ENCODE measurements at places on chromosomes 13 and 19.

DNA sequence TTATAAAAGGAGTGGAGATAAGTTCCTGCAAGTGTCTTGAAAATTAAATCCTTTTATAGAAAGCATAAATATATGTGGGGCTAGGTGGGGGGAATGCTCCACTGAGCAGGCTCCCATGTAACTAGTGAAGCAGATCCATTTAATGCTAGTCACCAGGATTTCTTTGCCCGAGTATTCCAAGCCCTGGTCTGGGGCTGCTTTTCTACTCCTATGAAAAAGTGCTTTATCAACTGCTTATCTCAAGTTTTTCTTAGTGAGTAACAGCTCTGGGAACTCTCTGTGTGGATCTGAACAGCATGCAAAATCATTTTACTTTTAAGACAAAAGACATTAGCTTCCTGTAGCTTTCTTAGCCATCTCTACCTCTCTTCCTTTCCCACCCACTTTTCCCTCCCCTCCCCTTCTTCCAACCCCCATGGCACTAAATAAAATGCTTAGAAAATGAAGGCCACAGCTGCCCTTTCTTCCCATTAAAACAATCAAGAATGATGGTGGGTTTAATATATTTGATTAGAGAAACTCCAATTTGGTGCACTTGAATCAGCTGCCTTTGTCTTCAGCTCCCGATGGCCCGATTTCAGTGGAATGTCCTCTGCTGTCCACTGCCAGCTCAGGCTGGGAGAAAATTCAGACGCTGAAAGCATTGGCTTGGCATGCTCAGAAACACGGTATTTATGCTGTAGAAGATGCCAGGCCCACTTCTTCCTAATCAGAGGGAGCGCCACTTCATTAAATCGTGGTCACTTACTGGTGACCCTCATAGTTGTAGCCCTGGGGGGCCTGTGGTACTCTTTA lies 475.1 kb downstream of the FOXO1 start:
- DNase-seq: no peak

GRCh38 chr13:59312776-59313175 lies 851.0 kb downstream of the DIAPH3 start:
- DNase-seq: no peak

GRCh38 chr19:31975461-31975860 lies 369.9 kb upstream of the ZNF507 start:
- DNase-seq: no peak

DNA sequence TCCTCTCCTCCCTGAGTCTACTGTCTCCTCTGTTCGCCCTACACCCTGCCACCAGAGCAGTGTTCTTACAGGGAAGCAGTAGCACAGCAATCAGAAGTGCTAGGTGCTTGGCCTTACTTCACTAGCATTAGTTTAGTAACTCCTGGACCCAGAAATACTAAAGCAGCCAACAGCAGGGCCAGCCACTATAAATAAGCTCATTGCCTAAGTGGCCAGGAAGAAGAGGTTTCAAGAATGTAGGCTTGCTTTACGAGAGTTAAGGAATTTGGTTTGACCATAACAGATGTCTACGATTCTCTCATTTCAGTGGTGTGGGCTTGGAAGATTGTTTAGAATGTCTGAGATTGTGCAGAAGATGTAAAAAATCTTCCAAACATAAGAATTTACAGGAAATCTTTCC lies 103.3 kb downstream of the ZAR1L start:
- DNase-seq: no peak

- DNase-seq: no peak
Measured at GRCh38 chr13:113357529-113357928, 6.4 kb downstream of the GRTP1 start.

DNA sequence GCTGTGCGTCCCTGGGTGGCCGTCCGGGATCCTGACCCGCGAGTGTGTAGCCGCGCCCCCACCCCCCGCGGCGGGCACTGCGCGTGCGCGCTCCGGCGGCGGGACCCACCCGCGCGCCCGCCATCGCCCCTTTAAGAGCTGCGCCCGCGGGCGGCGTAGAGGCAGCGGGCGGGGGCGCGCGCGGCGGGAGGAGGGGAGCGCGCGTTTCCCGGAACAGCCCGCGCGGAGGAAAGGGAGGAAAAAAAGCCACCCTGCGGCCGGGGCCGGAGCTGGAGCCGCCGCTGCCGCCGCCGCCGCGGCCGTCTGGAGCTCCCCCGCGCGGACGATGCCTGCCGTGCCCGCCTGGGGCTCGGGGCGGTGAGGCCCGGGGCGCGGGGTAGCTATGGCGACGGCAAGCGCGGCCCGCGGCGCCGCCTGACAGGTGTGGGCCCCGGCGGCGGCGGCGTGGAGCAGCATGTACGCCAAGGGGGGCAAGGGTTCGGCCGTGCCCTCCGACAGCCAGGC lies at the start of gene SSBP4:
SSBP4 (plus strand) TSS at position 204 of the 504 bp plus-strand sequence; CDS start at position 455, 251 bp downstream.
- DNase-seq: peak; percentile 71

DNA sequence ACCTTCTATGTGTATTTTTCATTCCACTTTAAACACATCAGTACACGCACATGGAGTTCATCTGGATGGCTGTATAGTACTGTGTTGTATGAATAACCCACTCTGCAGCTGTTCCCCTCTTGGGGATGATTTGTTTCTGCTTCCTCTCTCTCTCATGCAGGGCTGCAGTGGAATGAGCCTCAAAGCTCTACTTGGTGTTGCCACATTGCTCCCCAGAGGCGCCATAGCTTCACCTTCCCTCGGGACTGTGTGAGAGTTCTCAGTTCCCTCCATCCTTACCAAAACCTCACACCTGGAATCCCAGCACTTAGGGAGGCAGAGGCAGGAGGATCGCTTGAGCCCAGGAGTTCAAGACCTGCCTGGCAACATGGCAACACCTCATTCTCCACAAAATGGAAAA lies 28.4 kb upstream of the GPR183 start:
- no peak for DNase-seq

GRCh38 chr13:76293751-76294150 lies 592.5 kb downstream of the KCTD12 start:
- no peak for DNase-seq

DNA sequence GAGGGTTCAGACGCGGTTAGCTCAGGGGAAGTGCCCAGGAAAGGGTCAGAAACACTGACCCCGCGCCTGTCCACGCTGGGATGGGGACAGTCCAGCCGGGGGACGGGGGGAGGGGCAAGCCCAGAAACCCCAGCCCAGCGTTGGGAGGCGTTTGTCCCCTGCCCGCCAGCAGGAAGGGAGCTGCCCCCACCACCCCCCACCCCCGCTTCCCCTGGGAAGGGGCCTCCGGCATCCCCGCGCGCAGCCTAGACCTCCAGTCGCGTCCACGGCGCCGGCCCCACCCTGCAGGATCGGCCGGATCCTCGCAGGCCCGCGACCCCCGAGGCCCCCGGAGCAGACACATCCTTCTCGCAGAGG lies 277 bp downstream of the GIPC1 start:
- DNase-seq: peak; percentile 26

- no peak for DNase-seq
Measured at GRCh38 chr13:66689037-66689619, 541.0 kb downstream of the PCDH9 start.

GRCh38 chr13:34070544-34071303 lies 252.8 kb downstream of the RFC3 start:
- no peak for DNase-seq

GRCh38 chr19:5466814-5467291 lies 11.6 kb downstream of the ZNRF4 start:
- no peak for DNase-seq

DNA sequence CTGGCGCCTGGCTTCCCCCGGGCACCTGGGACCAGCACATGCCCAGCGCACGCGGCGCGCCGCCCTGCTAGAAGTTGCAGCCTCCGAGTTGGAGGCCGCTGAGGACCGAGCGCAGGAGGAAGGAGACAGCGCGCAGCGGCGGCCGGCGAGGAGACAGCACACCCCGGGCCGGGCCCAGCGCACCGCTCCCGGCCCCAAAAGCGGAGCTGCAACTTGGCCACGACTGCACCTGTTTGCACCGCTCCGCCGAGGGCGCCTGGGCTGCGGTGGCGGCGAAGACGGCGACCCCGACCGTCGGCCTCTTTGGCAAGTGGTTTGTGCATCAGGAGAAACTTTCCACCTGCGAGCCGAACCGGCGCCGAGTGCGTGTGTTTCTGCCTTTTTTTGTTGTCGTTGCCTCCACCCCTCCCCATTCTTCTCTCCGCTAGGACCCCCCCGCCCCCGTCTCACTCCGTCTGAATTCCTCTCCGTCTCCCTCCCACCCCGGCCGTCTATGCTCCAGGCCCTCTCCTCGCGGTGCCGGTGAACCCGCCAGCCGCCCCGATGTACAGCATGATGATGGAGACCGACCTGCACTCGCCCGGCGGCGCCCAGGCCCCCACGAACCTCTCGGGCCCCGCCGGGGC lies at the start of gene SOX1:
SOX1 (plus strand) TSS at position 34 of the 626 bp plus-strand sequence; CDS start at position 544, 510 bp downstream.
- no peak for DNase-seq

GRCh38 chr13:66888698-66889097 lies 341.4 kb downstream of the PCDH9 start:
- no peak for DNase-seq

DNA sequence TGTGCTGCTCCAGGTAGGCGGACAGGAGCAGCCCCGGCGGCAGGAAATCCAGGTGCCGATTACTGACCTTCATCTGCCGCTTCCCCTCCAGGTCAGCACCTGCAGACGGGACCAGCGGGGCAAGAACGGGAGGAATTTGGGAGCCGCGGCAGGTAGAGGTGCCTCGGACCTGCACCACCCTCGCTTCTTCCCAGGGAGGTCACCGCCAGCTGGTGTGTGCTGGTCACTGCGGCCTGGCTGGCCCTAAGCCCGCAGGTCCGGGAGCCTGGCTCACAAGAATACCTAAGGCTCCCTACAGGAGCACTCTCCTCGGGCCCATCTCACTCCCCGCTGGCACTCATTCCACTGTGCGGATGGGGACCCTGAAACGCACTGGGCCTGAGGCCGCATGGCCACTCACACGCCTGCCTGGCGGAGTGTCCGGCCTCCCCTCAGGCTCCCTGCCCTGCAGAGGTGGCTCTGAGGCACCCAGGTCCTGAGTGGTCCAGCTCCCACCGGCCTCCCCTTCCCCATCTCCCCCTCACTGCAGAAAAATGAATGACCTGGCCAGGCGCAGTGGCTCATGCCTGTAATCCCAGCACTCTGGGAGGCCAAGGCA lies 4.3 kb downstream of the RNU6-9 start:
- DNase-seq: no peak

GRCh38 chr13:46354156-46355087 lies 32.6 kb downstream of the RUBCNL start:
- DNase-seq: no peak

- no peak for DNase-seq
Measured at GRCh38 chr19:9075064-9075949, 11.6 kb upstream of the OR1M1 start.

DNA sequence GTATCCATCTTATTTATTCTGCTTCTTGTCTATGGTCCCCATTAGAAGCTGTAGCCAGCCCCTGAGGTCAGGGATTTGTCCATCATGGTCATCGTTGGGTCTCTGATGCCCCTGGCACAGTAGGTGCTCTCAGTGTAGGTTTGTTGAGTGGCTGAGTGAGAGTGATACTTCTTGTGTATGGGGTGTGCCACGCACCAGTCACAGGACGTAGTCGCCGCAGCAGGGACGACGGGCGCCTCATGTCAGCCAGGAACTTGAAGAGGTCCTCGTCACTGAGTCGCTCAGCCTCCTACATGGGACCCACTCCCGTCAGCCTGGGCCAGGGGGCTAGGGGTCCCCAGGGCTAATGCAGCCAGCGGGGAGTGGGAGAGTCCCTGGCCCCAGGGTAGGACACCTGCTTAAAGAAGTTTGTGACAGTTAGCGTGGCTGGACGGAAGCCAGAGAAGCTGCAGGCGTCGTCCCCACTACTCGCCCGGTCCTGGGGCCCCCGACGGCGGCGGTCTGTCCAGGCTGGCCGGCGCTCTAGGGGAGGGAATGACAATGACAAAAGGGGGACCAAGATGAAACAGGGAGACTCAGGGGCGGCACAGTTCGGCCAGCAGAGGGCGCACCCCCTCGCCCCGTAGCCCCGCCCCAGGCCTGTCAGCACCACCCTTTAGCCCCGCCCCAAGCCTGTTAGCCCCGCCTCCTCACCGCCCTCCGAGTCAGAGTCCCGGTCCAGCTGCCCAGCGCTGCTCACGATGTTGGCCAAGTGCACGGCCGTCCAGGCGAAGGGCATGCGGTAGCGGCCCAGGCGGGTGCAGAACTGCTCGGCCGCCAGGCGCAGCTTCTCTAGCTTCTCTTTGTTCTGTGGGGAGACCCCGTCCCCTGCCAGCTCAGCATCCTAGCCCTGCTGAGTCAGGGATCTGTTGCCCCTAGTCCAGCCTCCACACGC lies 3.7 kb downstream of the ANGPTL8 start:
- DNase-seq: peak; percentile 95

- no peak for DNase-seq
Measured at GRCh38 chr13:44578067-44578400, 1.9 kb upstream of the TSC22D1 start.

All from WERI-Rb-1 (cell line).